ENCODE measurements at places on chromosomes 7 and 10.

DNA sequence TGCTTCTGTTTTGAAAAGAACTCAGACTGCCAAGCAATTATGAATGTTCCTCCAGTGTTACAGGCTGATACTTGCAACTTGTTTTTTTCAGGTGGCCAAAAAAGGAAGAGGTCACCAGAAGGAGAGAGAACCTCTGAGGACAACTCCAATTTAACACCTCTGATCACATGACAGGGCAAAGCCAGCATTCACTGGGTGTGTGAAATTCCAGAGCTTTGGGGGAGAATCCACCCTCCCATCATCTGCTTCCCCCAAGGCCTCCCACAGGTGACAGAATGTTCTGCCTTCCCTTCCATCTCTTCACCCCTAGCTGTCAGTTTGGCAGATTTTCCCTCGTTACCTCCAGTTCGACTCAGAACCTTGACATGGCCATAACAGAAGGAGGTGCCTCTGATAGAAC, 39.1 kb downstream of the GOT1 start:
- DNase-seq: no peak

GRCh38 chr10:113454341-113455061, 98.4 kb upstream of the HABP2 start:
- DNase-seq: peak; percentile 18

- no peak for DNase-seq
Measured at GRCh38 chr7:104946338-104946737, 67.7 kb upstream of the KMT2E start.

- no peak for DNase-seq
Measured at GRCh38 chr7:117873310-117874190, at the start of gene CTTNBP2. TSS of gene CTTNBP2 (minus strand) at chr7:117873441. CDS start at chr7:117873415, 26 bp downstream.

- no peak for DNase-seq
Measured at GRCh38 chr10:18879284-18879683, 169.3 kb upstream of the MALRD1 start.

GRCh38 chr7:155818820-155819168, 6.5 kb upstream of the SHH start:
- DNase-seq: no peak

GRCh38 chr10:78035025-78035424, 1.4 kb downstream of the RPS24 start:
- no peak for DNase-seq

GRCh38 chr7:21371360-21371759, 56.5 kb upstream of the SP4 start:
- no peak for DNase-seq

GRCh38 chr7:2016021-2016631, 216.6 kb downstream of the MAD1L1 start:
- DNase-seq: no peak

Data from CD4-positive, CD25-positive, alpha-beta regulatory T cell (primary cell).